ENCODE measurements at places on chromosomes 13 and 19.

GRCh38 chr13:51980908-51981307 is 30.3 kb downstream of the ATP7B start:
- no peaks in the 10 kb centered on the region for H3K27me3 ChIP-seq
- peak overlapping the region; percentile 27 for H3K4me3 ChIP-seq
- peaks cover 6% of the 10 kb centered on the region for H3K36me3 ChIP-seq
- peaks cover 29% of the 10 kb centered on the region for H3K4me1 ChIP-seq
- peak overlapping the region; percentile 85 for H3K27ac ChIP-seq

GRCh38 chr13:105365831-105366230 is 1169.6 kb downstream of the EFNB2 start:
- H3K4me3 ChIP-seq, result no peak overlapping the region
- H3K36me3 ChIP-seq, result no peaks in the 10 kb centered on the region
- DNase-seq, result no peak
- H3K27ac ChIP-seq, result no peak overlapping the region

DNA sequence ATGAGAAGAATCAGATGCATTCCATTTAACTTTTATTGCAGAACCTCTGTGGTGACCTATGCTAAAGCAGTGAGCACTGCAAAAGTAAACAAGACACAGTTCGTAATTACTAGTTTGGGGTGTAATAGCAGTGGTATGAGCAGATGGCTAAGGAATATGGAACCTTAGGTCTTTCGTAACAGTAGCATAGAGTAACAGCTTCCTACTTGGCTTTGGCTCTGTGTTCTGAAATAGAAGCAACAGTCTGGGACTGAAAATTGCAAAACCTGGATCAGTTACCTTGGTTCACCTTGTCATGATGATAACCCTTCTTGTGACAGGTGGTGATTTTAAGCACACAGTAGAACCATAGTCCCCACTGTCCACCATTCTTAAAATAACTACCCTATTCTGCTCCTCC is 303.4 kb downstream of the GPC6 start:
- no peak overlapping the region for H3K27ac ChIP-seq
- peaks cover 18% of the 10 kb centered on the region for H3K4me1 ChIP-seq
- no peak for DNase-seq
- no peaks in the 10 kb centered on the region for H3K27me3 ChIP-seq
- no peaks in the 10 kb centered on the region for H3K36me3 ChIP-seq
- no peak overlapping the region for H3K4me3 ChIP-seq

DNA sequence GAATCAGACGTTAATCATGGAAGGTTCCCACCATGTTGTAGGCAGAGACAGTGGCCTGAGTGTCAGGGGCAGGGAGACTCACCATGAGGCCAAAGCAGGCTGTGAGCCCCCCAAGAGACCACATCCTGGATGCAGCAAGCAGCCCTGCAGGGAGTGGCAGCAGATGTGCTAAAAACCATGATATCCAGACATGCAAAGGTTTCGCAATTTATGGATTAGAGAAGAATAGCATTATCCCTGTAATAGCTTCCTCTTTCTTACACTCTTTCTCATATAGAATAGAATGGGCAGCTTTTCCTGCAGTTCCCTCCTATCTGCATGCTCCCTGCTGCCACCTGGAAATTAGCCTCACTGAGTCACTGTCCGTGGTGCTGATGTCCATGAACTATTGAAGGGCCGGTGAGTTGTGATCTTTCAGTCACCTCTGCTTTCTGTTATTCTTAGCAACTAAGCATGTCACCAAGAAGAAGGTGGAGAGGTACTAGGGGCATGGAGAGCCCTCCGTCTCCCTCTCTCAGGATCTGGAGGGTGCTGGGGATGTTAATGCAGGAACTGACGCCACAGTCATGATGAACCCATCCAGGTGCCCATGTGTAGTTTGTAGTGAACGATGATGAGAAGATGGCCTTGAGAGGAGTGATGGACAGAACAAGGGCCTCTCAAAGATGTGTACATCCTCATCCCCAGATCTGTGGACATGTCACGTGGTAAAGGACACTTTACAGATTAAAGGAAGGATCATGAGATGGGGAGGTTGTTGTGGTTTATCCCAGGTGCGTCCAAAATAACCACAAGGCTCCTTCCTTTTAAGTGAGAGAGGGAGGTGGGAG is 9.9 kb downstream of the CEACAM4 start:
- H3K4me3 ChIP-seq, result no peak overlapping the region
- H3K27ac ChIP-seq, result no peak overlapping the region
- no peaks in the 10 kb centered on the region for H3K36me3 ChIP-seq
- H3K27me3 ChIP-seq, result no peaks in the 10 kb centered on the region

GRCh38 chr19:44848036-44848811 is 2.1 kb downstream of the NECTIN2 start:
- no peaks in the 10 kb centered on the region for H3K36me3 ChIP-seq
- no peaks in the 10 kb centered on the region for H3K27me3 ChIP-seq
- H3K4me1 ChIP-seq, result peaks cover 37% of the 10 kb centered on the region
- H3K4me3 ChIP-seq, result peak overlapping the region; percentile 92

DNA sequence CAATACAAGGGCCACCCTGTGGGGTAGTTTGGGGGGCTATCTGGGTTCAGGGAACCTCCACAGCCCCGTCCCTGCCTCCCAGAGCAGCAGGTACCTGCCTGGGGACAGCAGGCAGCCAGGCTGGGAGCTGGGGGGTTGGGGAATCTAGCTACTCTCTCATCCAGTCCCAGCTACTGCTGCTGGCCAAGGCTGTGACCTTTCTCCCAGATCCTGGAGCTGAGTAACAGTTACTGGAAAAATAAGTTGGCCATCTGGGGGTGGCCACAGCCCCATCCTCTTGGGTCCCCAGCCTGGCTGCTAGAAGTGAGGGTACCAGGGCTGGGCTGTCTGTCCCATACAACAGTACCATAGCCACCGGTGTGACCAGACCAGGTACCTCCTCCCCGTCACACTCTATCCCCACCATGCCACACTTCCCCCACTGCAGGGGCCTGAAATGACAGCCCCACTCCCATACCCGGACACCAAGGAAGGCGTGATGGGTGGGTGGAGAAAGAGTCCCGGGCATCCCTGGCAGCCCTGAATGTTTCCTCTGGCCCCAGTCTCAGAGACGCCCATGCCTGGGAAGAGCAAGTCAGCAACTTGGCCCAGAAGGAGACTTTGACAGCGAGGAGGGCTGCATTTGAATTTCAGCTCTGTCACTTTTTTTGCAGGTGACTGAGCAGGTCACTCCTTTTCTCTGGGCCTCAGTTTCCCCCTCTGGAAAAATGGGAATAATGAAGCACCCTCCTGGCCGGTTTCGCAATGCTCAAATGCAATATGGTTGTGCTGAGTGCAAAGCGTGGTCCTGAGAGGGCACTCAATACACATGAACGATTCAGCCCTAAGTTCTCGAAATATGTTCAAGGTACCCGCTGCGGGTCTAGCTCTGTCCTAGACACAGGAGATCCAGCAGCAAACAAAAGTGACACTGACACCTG is 30.7 kb upstream of the NFIC start:
- H3K4me1 ChIP-seq, result peaks cover 48% of the 10 kb centered on the region
- peak overlapping the region; percentile 4 for H3K4me3 ChIP-seq
- no peak for DNase-seq
- H3K27ac ChIP-seq, result peak overlapping the region; percentile 87

- H3K27me3 ChIP-seq, result peaks cover 11% of the 10 kb centered on the region
- no peak overlapping the region for H3K27ac ChIP-seq
- no peaks in the 10 kb centered on the region for H3K36me3 ChIP-seq
- DNase-seq, result no peak
- H3K4me1 ChIP-seq, result no peaks in the 10 kb centered on the region
Measured at GRCh38 chr19:6694147-6694815, 24.3 kb upstream of the TNFSF14 start.

Measured in chondrocyte (in vitro differentiated cells).